ENCODE measurements at places on chromosomes 13 and 19.

DNA sequence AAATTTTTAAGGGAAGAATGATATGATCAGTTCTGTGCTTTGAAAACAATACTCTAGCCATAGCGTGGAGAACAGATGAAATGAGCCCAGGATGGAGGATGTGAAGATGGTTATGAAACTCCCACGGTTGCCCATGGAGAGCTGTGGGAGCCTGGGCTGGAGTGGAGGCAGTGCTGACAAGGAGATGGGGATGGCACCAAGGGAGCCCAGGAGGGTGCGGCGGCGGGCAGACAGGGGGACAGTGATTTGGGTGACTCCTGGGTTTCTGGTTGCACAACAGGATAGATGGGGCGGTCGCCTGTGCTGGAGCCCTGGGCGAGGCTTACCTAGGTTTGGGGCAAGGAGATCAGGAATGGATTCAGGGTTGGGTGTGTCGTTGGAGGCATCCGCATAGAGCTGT, 15.9 kb downstream of the ARHGEF7 start:
- no peak for DNase-seq

- no peak for DNase-seq
Measured at GRCh38 chr13:102039264-102039663, 362.6 kb downstream of the FGF14 start.

DNA sequence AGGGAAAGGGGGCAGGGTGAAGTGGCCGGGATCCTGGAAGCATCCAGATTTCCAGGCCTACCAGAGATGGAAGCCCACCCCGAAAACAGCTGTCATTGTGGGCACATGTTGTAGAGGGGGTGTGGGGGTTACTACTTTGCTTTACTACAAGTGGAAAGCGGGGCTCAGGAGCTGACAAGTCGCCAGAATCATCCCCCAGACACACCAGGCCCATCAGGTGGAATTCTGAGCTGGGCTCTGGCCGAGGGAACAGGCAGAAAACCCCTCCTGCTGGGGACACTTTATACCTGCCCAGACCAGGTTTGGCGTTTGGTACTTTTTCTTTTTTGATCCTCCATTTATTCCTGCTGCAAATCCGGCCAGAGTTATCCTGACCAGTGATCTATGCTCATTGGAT, 3.8 kb downstream of the CDX2 start:
- no peak for DNase-seq

GRCh38 chr19:37691881-37692504, 27.6 kb downstream of the ZNF607 start:
- peak; percentile 94 for DNase-seq

GRCh38 chr19:1281569-1282287, 3.9 kb upstream of the EFNA2 start:
- no peak for DNase-seq

DNA sequence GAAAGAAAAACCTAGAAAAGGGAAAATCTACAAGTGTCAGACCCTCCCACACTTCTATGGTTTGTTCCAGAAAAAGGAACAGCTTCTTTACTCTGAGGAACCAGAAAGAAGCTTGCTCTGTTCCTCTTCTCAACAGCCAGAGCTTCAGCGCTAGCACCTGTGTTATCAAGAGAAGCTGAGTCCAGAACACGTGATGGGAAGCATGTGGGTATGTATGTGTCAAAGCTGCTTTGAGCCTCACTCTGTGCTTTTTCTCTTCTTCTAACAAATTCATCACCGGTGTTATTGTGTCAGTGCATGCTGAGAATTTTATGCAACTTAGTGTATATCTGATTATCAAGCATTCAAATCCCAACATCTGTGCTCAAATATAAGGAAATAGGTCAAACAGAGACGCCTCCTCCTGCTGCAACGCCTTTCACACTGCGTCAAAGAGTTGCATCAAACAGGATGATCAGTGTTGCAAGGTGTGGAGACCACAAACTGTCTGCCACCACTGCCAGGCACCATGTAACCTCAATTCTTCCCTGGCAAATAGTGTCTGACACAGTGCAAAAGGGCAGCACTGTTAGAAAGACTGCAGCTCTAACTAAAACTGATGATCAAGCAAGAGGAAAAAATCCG, 83.9 kb downstream of the LRRC63 start:
- peak; percentile 53 for DNase-seq

GRCh38 chr13:59495936-59496512, 667.7 kb downstream of the DIAPH3 start:
- no peak for DNase-seq

DNA sequence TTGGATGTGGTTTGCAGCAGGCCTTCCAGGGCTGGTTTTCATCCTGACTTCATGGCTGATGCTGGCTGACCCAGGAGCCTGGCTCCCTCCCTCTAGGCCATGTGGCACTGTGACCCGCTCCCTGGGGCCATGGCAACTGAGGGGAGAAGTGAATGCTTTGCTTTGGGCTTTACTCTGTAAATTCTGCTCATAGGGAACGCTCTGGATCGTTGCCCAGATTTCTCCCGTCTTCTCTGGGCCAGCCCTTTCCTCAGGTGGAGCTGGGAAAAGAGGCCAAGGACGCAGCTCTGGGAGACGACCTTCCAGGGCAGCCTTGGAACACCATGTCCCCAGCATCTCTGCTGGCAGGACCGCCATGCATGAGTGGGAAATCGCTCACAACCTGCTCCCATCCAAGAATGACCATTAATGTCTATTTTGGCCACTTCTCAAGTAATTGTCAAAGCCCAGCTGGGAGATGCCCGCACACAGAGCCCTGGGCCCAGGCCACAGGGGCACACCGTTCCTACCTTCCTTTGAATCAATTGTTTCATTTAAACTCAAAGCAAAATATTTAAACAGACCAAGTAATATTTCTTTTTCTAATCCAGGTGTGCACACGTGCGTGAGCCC, 321.8 kb downstream of the TEX29 start:
- no peak for DNase-seq

DNA sequence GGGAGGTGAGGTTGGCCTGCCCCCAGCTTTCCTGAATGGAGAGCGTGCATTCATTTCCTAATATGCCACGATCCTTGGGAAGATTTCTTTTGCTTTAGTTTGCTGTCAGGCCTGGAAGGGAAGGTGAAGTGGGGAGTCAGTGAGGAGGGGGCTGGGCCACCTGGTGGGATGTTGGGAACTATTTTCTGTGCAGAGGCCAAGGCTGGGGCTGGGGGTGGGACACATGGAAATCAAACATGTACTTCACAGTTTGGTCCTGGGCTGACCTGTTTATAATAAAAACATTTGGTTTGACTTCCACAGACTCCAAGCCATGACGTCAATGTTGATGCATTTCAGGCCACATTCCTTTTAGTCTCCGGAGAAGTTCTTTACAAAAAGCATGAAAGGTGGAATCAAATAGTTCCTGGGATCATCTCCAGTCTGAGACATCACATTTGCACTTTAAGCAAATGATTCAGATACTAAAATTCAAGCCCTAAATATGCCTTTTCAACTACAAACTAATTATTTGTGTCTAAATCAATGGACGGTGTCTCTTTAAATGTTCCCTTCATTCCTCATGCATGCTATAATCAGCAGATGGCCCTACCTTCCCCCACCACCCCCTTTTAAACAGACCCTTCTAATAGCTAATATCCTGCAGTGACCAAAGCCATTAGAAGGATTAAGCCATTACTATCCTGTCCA, 41.5 kb upstream of the MEDAG start:
- DNase-seq, result peak; percentile 95

DNA sequence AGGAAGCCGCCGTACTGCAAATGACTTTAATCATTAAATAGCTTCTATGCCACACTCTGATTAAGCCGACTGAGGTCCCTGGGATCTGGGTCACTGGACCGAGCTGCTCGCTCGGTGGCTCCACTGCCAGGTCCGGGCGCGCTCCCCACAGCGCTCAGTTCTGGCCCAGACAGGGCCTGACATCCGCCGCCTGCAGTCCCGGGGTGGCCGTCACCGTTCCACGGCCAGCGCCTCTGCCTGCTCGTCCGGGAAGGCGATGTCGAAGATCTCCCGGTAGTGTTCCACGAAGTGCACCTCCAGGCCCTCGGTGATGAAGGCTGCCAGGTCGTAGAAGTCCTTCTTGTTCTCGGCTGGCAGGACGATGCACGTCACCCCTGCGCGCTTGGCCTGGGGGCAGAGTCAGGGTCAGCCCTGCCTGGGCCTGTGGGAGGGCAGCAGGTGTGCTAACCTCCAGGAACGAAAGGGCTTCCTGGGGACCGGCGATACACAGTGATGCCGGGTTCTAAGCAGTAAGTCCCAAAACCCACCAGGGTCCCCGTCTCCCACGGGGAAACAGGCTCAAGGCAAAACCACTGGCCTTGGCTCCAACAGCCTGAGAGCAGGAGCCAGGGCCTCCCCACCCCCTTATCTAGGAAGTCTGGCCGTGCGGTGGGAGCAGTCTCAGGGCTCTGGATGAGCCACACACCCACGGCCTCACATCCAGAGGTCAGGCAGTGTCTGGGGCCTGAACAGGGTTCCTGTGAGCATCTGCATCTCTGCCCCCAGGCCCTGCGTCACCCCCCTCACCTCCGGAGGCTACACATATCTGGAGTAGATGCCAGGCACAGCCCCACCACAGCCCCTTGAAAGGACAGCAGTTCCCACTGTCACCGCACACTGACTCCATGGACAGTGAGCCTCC, 2.0 kb downstream of the RPL36 start:
- DNase-seq, result no peak

- DNase-seq, result no peak
Measured at GRCh38 chr13:49097374-49097773, 121.7 kb downstream of the FNDC3A start.

DNA sequence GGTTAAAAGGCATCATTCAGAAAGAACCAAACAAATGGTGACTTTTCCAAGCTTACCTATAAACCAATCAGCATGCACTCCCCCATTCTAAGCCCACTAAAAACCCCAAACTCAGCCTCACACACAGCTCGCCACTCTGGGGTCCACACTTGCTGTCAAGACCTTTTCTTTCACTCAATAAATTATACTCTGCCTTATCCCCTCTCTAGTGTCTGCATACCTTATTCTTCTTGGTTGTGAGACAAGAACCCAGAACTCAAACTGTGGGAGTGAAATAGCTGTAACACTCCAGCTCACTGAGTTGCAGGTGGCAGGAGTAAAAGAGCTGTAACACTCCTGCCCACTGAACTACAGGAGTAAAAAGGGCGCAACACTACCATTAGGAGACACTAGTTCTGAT, 559.0 kb downstream of the TBC1D4 start:
- no peak for DNase-seq

GRCh38 chr19:5784581-5785147, at the start of gene PRR22:
PRR22 (minus strand) TSS chr19:5784746; CDS start chr19:5784660, 86 bp downstream.
- DNase-seq, result no peak

DNA sequence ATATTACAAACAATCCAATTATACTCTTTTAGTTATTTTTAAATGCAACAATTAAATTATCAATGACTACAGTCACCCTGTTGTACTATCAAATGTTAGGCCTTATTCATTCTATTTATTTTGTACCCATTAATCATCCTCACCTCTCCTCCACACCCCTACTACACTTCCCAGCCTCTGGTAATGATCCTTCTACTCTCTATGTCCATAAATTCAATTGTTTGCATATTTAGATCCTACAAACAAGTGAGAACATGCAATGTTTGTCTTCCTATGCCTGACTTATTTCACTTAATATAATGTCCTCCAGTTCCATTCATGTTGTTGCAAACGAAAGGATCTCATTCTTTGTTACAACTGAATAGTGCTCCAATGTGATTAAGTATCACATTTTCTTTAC, 1414.6 kb downstream of the SLITRK1 start:
- DNase-seq, result no peak

- no peak for DNase-seq
Measured at GRCh38 chr13:45717349-45717748, 15.2 kb downstream of the CBY2 start.

GRCh38 chr19:15196360-15197005, 4.3 kb downstream of the NOTCH3 start:
- DNase-seq, result no peak

DNA sequence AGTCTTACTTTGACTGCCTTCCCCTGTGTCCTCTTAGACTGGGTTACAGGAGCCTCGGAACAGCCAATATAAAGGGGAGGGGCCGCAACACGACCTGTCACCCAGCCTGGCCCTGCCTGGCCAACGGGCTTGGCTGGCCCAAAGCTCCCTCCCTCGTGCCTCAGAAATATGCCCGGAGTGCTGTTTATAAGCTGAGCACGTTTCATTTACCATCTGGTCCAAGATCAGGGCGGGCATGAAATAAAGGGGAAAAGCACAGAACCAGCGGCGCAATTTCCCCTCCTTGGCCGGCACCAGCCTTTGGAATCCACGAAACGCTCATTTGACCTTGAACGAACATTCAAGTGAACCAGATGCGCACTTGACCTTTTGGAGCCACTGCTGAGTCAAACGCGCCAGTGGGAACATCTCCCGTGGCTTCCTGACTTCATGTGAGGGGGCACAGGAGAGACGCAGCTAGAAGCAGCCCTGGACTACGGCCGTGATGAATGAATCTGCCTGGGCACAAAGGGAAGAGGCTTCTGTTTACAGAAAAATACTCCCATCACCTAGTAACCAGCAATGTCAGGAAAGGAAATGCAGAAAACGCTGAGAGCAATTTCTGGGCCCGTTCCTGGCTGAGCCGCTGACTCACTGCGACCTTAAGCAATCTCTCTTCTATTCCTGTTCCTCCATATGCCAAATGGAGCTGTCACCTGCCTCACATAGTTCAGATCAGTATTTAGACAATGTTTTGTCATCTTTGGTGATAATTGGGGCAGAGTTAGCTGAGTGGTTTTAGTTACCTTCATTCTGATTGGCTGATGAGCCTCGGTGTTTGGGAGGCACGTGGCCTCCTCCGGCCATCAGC, 53.3 kb downstream of the RFX2 start:
- DNase-seq, result peak; percentile 97

GRCh38 chr13:66926200-66926850, 303.8 kb downstream of the PCDH9 start:
- no peak for DNase-seq

DNA sequence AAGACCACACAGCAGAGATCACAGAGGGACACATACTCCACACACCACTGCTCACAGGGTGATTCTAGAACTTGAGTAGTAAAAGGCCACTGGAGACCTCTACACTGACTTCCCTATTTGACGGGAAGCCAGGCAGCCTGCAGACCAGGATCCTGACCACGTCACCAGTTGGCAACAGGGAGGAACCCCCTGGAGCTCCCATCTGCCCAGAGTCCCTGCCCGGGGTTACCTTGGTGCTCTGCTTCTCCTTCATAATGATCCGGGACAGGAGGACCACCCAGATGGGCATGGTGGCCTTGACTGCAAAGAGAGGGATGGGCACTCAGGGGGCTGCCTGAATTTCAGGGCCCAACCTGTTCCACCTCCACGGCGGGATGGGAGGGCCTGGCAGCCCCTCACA, 932 bp downstream of the SLC35E1 start:
- DNase-seq, result peak; percentile 53

GRCh38 chr13:103066781-103067345, 646 bp upstream of the SLC10A2 start:
- no peak for DNase-seq

DNA sequence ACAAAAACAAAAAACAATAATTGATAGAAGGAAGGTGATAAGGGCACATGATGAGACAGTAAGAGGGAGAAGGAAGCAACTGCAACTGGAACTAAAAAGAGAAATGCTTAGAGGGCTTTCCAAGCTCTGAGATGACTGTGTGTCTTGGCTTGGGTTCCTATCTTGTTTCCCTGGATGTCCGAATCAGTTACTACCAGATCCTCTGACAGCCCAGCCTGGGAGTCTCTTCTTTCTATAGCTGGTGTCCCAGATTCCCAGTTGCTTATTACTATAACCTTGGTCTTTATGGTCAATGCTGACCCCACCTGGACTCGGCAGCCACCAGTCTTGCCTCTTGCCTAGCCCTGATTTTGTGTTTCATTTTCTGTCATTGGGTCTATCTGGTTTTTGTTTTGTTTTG, 116.4 kb downstream of the RFC3 start:
- peak; percentile 14 for DNase-seq

Measured in muscle of leg (tissue), 16 donors.